Esophagus muscularis mucosa (tissue), 4 donors: ENCODE measurements at places on chromosomes 2 and 18. TPM values are rescaled to one million over a fixed set of nuclear protein-coding genes. Genes with fewer than 3 reads are reported as not detected.
A peak's percentile ranks its signal among the peaks of the same experiment; 100 is the strongest.

DNA sequence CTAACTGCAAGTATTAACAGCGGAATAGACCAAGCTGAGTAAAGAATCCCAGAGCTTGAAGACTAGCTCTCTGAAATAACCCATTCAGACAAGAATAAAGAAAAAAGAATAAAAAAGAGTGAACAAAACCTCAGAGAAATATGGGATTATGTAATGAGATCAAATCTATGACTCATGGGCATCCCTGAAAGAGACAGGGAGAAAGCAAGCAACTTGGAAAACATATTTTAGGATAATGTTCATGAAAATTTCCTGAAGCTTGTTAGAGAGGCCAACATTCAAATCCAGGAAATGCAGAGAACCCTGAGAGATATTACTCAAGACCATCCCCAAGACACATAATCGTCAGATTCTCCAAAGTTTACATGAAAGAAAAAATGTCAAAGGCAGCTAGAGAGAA lies 17.3 kb downstream of the PFN4 start:
- no peaks in the 10 kb centered on the region for H3K4me1 ChIP-seq
- H3K36me3 ChIP-seq = peaks cover 29% of the 10 kb centered on the region

The G6PC2 gene
- total RNA-seq = not detected

DNA sequence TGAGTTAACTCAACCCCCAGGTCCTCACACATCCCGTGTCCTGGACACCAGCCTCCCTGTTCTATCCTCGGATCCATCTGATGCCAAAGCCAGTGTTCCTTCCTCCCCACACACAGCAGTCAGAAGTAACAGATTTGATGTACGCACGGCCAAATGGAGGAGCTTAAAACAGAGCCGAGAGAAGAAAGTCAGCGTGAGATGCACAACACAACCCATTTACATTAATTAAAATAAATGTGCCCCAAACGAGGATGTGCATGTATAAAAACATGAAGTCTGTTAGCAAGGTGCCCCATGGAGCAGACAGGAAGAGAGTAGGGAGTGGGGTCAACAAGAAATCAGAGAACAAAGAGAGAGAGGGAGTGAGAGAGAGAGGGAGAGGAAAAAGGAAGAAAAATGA lies 191.2 kb downstream of the HAUS1 start:
- no peak overlapping the region for H3K4me3 ChIP-seq
- H3K36me3 ChIP-seq = no peaks in the 10 kb centered on the region
- H3K4me1 ChIP-seq = no peaks in the 10 kb centered on the region

- peak overlapping the region; percentile 31 for H3K4me3 ChIP-seq
- peaks cover 5% of the 10 kb centered on the region for H3K4me1 ChIP-seq
- H3K27ac ChIP-seq = peak overlapping the region; percentile 72
- no peaks in the 10 kb centered on the region for H3K36me3 ChIP-seq
Measured at GRCh38 chr2:229980431-229981184, 58.3 kb downstream of the FBXO36 start.
